ENCODE measurements at places on chromosomes 12 and 14.

GRCh38 chr14:69719501-69719951, 47.4 kb upstream of the SRSF5 start:
- DNase-seq, result no peak

GRCh38 chr12:84772281-84772680, 140.3 kb downstream of the SLC6A15 start:
- DNase-seq, result no peak

DNA sequence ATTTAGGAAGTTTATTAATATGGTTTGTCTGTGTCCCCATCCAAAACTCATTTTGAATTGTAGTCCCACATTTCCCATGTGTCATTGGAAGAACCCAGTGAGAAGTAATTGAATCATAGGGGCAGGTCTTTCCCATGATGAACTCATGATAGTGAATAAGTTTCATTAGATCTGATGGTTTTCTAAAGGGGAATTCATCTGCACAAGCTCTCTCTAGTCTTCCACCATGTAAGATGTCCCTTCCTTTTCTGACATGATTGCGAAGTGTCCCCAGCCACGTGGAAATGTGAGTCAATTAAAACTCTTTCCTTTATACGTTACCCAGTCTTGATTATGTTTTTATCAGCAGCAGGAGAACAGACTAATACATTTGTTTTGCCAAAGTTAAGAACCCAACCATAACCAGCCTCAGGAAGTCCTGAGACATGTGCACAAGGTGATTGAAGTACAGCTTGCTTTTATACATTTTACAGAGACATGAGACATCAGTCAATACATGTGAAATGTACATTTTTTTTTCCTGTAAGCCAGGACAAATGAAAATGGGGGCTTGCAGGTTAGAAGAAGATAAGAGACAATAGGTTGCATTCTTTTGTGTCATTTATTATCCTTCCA, 1136.7 kb downstream of the TMEM121 start:
- DNase-seq, result no peak

DNA sequence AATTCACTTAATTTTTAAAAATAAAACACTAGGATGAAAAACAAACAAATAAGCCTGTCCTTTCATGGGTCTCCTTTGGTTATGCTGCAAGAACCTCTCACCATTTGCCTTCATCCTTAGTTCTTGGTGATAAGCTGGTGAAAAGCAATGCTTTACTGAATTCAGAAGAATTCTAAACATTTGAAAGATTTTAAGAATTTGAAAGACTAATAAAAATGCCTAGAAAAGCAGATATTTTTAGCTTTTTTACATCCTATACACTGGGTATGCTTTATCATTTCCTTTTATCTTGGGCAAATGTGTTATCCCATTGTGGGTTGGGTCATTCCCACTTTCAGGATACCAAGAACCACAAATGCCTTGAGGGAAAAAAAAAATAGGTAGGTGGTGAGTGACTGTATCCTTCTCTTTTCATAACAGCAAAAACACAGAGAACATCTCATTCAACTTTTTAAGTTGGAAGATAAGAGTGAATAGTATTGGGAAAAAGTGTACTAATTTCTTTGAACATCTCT, 197.1 kb upstream of the ABCD2 start:
- DNase-seq, result no peak

DNA sequence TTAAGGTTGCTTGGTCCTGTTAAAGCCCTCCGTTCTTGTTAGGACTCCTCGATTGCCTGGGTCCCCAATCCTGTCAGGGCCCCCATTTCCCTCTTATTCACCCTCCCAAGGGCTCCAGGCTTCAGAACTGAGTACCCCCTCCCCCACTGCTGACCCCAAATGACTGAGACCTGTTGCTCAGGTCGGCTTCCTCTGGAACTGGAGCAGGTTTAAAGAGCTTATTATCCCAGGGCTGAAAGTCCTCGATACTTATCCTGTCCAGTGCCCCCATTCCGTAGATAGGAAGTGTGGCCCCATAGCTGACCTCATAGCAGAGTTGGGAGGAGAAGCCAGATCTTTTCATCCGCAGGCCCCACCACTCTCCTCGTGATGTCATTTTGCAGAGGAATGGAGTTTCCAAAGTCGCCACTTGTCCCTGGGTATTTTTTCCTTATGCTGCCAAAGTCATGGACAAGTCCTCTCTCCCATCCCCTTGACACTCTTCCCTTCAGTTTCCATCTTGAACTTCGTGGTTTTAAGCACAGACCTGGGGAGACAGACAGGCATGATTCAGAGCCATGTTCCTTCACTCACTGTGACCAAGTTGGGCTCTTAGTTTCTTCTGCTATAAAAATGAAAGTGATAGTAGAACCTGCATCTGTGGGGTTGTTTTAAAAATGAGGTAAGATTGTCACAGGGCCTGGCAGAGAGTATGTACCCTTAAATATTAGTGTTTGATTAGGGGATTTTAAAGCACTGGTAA, 1.2 kb downstream of the USP30 start:
- no peak for DNase-seq

DNA sequence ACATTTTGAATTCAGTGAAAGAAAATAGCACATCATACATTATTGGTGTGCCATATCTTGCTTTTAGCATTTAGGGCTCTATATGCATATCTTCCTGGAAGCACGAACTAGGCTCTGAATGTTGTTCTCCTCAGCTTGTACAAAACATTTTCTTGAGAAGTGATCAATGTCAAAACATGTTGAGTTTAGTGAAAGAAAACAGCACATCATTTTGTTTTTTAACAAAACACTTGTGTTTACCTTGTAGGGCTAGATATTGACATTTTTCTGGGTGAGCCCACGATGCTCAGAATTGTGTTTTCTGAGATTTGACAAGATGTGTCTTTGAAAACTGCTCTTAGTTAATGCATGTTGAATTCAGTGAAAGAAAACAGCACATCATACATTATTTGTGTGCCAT, 81.0 kb downstream of the ASCL4 start:
- DNase-seq, result no peak

DNA sequence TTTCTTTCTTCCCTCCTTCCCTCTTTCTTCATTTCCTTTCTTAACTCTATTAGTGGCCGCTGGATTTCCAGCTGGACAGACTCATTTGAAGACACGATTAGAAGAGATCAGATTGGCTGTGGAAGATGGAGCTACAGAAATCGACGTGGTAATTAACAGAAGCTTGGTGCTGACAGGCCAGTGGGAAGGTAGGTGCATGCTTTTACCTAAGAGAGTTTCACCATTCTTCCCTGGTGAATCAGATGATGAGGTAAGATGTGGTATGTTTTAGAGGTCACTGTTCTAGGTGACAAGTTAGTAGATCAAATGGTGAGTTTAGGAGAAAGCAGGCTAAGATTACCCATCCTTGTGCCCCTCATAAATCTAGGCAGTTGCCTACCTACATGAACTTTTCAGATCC, 51.6 kb downstream of the DERA start:
- DNase-seq, result no peak

GRCh38 chr14:39784461-39784860, 352.2 kb upstream of the FBXO33 start:
- DNase-seq, result no peak

- no peak for DNase-seq
Measured at GRCh38 chr12:76701690-76702089, 62.2 kb upstream of the ZDHHC17 start.

DNA sequence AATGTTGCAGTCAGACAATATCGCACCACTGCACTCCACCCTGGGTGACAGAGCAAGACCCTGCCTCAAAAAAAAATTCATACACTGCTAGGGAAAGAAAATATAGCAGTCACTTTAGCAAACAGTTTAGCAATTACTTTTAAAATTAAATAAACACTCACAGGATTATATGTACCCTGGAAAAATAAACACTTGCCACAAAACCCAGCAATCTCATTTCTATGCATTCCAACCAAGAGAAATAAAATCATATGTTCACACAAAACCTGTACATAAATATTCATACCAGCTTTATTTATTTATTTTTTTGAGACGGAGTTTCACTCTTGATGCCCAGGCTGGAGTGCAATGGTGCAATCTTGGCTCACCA, 20.2 kb downstream of the ATXN2 start:
- DNase-seq, result no peak

- DNase-seq, result no peak
Measured at GRCh38 chr12:21165048-21165447, 34.1 kb downstream of the SLCO1B1 start.

GRCh38 chr12:57219205-57219992, 2.8 kb downstream of the NXPH4 start:
- DNase-seq, result no peak

- no peak for DNase-seq
Measured at GRCh38 chr12:55840581-55841351, 2.0 kb downstream of the MMP19 start.

- no peak for DNase-seq
Measured at GRCh38 chr14:41167040-41167439, 439.6 kb upstream of the LRFN5 start.

- no peak for DNase-seq
Measured at GRCh38 chr12:97038834-97039233, 131.8 kb downstream of the NEDD1 start.

DNA sequence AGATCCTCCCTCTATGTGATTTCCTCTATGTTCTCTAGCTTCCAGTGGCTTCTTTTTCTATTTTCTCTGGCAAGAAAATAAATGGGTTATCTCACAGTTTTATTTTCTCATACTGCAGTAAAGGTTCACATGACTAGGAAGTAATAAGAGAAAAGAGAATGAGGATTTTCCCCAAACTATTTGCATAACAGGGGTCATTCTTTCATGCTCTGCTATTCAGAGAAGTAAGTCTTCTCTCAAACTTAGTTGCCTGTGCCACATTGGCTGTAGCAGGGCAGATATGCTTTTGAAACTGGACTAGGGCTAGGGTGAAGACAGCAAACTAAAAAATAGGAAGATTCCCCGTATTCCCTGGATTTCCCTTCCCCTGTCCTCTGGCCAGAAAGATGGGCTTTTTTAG, 57.4 kb downstream of the ACSM4 start:
- DNase-seq, result no peak

- no peak for DNase-seq
Measured at GRCh38 chr12:77438644-77439043, 373.3 kb upstream of the E2F7 start.

DNA sequence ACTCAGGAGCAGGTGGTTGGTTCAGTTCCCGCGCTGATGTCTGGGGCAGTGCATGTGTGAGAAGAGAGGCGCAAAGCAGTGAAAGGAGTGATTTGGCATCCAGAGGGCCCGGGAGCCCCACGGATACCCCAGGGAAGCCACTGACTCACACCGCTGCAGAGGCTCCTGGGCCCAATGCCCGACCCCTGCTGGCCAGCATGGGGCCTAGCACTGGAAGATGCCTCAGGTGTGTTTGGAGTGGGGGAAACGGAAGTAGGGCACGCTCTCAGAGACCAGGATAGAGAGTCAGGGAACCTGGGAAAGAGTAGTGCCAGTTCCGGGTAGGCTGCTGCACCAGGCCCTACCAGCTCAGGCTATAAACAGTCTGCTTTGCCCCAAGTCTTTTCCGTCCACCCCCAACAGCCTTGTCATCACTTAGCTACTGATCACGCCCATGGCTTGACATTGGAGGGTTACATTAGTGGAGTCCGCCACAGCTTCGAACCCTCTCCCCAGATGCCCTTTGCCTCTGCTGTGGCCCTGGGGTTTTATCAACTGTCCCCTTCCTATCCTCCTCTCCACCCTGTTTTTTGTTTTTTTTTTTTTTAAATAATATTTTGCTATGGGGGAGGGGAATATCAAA, 9.5 kb upstream of the CSAD start:
- DNase-seq, result peak; percentile 36

GRCh38 chr12:51974646-51975045, 23.1 kb downstream of the ACVR1B start:
- no peak for DNase-seq

- DNase-seq, result no peak
Measured at GRCh38 chr12:88570103-88570502, 10.2 kb downstream of the KITLG start.

GRCh38 chr12:95804291-95804690, 13.7 kb upstream of the NTN4 start:
- no peak for DNase-seq

DNA sequence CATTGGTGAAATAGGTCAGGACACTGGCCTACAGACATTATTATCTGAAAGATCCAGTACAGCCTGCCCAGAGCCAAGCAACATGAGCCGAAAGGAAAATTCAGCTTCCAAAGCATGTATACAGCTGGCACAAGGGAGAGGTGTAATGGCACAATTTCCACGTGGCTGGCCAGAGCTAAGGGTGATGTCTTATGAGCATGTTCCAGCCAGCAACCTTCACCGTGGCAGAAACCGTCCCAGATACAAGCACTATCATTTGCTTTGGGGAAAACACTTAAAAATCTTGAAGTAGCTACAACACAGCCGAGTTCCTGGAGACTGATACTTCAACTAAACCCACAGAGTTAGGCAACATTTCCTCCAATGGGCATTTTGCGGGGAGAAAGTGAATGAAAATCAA, 44.5 kb downstream of the CORO1C start:
- no peak for DNase-seq

- no peak for DNase-seq
Measured at GRCh38 chr12:4505376-4505986, 33.2 kb upstream of the RAD51AP1 start.

DNA sequence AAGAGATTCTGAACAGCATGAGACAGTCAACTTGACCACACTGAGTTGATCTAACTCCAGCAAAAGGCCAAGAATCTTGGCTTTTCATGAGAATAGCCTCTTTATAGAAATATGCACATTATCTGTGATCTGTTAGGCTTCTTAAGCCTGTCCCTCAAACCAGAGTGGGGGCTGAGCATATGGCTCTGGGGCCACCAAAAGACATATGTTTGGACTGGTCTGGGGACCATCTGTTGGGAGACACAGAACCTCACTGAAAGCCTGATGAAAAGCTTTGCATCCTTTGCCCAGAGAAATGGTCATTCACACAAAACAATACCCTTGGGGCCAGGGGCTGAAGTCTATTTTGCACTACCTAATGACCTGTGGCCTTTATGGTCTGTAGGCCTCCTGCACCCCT, 165.3 kb upstream of the PRMT8 start:
- DNase-seq, result no peak

Measured in stimulated activated CD4-positive, alpha-beta T cell treated with anti-CD3 and anti-CD28 coated beads, TNF-alpha, amount 100 ng/mL, for 1 hour (primary cell).